ENCODE measurements at places on chromosomes 13 and 19.

DNA sequence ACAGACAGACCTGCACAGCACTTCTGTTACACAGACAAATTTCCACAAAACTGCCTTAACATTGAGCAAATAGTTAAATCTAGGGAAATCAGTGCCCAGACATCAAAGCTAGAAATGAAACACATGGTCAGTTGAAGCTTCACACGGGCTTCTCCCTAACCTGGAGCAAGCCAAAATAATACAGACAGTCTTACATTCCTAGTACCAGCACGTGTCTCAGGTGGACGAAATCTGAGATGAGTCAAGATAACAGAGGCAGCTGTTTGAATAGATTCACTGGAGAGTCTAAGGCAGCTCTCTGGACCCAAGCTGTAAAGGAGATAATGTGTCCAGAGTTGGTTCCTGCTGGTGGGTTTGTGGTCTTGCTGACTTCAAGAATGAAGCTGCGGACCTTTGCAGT is 4.1 kb upstream of the ZNF699 start:
- DNase-seq: no peak

DNA sequence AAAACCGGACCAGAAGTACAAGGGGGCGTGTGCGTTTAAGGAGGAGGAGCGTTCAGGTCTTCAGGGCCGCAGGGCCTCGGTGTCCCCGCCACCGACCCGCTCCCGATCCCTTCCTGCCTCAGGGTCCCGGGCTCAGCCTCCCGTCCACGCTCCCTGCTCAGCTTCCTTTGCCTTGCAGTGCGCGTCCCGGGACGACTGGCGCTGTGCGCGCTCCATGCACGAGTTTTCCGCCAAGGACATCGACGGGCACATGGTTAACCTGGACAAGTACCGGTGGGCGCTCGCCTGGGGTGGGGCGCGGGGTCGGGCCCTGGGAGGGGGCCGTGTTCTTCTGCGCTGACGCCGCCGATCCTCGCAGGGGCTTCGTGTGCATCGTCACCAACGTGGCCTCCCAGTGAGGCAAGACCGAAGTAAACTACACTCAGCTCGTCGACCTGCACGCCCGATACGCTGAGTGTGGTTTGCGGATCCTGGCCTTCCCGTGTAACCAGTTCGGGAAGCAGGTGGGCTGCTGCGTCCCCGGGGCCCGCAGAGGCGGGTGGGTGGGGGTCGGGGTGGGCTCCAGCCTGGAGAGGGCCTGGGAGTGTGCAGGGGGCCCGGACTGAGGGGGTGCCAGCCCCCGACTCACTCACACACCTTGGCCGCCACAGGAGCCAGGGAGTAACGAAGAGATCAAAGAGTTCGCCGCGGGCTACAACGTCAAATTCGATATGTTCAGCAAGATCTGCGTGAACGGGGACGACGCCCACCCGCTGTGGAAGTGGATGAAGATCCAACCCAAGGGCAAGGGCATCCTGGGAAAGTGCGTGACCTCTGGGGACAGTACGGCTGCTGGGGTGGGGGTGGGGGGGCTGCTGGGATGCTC is 1.4 kb downstream of the GPX4 start:
- DNase-seq: no peak

DNA sequence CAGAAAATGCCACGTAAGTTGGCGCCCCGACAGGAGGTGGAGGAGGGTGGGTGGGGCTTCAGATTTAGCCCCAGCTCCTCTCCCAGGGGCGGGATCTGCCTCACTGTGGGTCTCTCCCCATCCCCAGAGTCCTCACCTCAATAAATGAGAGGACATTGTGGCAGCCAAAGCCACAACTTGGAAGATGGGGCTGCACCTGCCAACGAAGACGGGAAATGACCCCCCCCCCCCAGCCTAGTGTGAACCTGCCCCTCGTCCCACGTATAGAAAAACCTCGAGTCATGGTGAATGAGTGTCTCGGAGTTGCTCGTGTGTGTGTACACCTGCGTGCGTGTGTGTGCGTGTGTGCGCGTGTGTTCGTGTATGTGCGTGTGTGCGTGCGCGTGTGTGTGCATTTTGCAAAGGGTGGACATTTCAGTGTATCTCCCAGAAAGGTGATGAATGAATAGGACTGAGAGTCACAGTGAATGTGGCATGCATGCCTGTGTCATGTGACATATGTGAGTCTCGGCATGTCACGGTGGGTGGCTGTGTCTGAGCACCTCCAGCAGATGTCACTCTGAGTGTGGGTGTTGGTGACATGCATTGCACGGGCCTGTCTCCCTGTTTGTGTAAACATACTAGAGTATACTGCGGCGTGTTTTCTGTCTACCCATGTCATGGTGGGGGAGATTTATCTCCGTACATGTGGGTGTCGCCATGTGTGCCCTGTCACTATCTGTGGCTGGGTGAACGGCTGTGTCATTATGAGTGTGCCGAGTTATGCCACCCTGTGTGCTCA is 1.5 kb upstream of the TRAPPC5 start:
- DNase-seq: peak; percentile 78

- no peak for DNase-seq
These were observed 154.3 kb downstream of the SIPA1L3 start for GRCh38 chr19:38061294-38061693.

DNA sequence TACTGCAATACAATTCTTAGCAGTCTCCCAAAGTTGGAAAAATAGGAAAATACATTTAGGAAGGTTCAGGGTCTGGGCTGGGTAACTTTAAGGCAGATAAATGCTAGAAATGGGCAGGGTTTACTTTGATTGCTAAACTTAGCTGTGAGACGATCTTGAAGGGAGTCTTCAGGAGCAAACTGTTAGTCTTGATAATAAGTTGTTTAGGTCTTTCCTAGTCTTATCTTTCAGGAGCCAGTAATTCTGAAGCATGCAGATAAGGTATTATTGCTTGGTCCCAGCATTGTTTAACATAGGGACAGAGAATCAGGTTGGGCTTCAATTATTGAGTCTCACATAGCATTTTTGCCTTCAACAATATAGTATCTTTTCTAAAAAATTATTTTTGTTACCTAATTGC is 262.4 kb upstream of the MIR17HG start:
- DNase-seq: no peak

DNA sequence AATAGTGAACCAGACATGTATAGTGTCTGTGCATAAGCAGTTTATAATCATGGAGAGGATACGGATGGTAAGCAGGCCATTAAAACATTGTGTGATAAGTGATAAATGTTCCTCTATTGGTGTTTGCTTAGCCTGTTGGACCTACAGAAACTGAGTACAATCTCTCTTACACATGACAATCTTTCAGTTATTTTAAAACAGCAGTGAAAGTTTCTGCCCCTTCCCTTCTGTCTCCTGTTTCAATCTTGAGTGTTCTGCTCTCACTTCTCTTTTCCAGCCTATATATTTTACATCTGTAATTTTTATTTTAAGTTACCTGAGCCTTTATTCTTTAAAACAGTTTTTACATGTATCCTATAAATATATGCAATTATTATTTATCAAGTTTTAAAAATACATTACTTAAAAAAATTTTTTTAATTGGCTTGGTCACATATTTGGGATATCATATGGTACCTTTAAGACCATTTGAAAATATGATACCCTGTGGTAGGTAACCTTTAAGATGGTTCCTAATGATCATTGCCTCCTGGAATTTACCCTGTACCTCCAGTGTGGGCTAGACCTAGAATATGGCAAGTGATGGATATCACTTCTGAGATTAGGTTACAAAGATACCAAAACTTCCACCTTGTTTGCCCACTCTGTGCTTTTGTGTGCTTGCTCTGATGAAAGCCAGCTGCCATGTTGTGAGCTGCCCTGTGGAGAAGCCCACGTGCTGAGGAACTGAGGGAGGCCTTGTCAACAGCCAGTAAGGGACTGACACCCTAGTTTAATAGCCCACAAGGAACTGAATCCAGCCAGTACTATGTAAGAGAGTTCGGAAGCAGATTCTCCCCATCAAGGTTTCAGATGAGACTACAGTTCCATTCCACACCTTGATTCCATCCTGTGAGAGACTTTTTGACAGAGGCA is 99.3 kb downstream of the DHRS12 start:
- no peak for DNase-seq

GRCh38 chr13:113443991-113444390 is 9.3 kb downstream of the ADPRHL1 start:
- no peak for DNase-seq

DNA sequence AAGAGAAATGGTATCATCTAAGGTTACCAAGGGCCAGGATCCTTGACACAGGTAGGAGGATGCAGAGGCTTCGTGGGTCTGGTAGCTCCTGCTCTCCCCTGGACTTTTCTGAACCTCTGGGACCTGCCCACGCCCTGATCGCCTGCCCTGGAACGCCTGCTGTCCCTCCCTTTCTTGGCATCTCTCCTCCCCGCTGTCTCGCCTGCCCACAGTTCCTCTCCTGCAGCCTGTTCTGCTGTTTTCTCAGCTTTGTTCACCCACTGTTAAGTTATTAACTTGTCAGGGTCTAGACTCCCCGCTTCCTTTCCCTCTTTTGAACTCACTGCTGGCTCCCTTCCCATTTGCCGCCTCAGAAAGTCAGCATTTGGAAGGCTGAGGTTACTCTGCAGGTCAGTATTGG is 19.8 kb downstream of the SERP2 start:
- DNase-seq: no peak

GRCh38 chr13:21690955-21691354 is 20.1 kb downstream of the FGF9 start:
- no peak for DNase-seq

DNA sequence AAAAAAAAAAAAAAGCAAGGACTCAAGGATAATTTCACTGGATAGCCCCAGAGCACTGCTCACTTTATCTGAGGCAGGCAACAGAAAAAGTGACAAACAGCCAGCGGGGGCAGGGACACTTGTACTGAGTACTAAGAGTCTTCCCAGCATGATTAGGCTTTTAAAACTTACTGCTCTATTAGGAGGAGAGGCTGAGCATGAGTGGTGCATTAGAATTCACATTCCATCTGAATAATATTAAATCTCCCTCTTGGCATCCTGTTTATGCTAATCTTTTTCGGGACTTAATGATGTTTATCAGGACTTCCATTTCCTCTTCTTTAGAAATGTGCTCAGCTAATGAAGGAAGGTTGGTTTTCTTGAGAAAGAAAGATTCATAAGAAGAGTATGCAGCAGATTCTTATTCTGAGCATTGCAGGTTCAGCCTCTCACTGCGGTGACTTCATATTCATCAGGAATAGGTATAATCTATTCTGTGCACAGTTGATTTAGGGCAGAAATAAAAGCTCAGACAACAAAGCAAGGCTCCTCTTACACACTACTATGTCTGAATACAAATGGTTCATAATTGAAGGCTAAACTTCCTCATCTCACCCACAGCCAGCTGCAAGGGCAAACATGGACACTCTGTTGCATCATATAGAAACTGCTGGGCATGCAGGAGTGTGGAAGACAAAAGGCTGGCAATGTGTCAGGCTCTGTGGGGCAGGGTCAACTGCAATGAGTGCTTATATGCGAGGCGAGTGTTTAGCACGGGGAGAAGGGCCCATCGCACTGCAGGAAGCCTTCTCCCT is 107.0 kb downstream of the KL start:
- no peak for DNase-seq

DNA sequence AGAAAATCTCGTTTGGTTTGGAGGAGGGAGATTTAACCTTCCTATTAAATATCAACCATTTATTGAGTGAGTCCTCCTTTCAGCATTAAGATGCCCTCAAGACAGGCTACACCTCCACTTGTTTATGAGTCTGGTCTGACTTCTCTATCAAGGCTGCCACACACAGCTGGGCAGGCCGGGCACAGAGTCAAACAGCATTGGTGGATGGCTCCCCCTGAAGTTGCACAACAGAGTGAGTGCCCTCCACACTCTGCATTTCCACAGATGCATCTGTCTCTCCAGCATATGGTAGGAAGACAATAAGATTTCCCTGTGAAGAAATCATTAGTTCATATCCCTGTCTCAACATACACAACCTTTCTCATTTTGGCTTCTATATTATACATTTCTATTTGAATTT is 31.4 kb downstream of the PHF11 start:
- no peak for DNase-seq

DNA sequence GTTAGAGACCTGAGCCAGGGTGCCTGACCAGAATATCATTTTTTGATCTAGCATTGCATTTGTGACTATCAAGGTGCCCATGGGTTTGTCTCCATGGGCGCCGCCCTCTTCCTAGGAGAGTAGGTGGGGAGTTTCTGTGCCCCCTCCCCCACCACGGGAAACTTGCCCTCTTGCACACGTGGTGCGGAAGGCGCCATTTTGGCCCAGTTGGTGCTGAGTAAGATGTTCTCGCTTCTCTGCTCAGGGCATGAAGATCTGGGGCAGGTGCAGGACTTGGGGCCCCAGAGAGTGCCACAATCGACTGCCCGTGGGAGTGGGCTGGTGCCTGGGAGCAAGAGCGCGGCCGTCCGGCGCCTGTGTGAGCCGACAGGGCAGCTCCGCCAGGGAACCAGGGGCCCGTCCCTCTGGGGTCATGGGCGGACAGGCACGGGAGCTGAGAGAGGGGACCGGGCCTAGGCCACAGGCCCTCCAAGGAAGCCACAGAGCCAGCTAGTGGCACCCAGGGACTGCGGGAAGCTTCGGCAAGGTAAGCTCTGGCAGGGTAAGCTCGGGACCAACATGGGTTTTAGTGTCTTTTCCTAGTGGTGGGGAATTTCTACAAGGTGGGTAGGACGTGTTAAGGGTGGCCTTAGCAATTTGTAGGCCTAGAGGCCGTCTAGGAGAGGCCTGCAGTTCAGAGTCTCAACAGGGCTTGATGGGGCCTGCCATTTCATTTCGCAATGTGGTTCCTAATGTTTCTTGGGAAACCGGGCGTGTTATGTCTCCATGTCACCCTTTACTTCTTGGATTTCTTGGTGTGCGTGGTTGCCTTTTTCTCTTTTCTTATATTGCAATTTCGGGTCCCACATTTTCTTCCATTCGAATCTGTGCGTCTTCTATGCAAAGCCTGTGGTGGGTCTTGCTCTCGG is 14.5 kb downstream of the SACS start:
- no peak for DNase-seq

GRCh38 chr19:17618936-17619335 is 63.5 kb downstream of the COLGALT1 start:
- DNase-seq: no peak

DNA sequence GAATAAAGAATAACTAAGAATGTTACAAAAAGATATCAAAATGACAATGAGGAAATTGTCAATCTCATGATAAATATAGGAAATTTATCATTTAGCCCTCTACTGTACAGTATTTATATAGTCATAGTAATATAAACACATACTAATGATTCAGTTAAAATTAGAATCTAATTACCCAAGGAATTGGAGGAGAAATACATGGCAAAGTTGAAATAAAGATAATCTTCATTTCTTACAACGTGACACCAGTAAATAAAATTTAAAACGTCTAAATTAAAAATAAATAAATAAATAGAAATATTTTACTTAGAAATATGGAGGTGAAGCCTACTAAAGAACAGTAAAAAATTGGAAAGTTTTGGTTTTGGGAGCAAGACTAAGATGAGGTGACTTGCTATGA is 2163.1 kb upstream of the PCDH20 start:
- no peak for DNase-seq

- DNase-seq: no peak
These were observed 11.3 kb downstream of the FPR1 start for GRCh38 chr19:51740356-51740755.

GRCh38 chr13:22428188-22428828 is 752.5 kb upstream of the SGCG start:
- no peak for DNase-seq
